ENCODE measurements at places on chromosomes 7 and 10.

- no peak for DNase-seq
Observed at GRCh38 chr7:43729924-43730248, 563 bp upstream of the COA1 start.

DNA sequence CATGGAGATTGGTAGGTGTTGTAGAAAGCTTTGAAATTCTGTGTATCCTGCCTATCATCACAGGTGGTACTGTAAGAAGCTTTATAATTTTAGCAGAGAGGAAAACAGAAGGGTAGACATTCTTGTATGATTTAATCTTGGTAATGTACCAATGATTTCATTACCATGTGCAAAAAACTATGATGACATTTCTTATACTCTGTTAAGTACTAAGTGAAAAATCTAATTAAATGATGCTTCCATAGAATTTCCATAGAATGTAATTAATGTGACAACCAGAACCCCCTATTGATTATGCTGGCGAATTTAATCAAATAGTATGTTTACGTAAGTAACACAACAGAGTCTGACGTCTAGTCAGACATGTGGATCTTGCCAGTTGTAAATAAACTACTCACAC lies 16.0 kb upstream of the RHOBTB1 start:
- no peak for DNase-seq

DNA sequence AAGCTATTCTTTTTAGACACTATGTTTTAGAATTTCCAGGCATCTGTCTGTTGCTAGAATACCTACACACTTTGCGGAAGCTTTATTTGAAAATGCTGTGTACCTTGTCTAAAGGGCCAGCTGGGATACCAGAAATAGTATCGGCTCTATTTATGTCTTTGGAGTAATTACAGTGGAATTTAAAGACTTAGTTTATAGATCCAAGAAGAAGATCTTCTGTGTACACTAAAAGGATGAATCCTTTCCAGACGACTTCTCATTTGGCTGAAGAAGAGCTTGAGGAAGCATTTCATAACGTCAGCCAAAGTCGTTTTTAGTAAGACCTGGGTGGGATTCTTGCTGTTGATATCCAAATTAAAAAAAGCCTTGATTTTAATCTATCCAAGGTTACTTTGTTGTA lies 365.9 kb downstream of the INHBA start:
- no peak for DNase-seq

DNA sequence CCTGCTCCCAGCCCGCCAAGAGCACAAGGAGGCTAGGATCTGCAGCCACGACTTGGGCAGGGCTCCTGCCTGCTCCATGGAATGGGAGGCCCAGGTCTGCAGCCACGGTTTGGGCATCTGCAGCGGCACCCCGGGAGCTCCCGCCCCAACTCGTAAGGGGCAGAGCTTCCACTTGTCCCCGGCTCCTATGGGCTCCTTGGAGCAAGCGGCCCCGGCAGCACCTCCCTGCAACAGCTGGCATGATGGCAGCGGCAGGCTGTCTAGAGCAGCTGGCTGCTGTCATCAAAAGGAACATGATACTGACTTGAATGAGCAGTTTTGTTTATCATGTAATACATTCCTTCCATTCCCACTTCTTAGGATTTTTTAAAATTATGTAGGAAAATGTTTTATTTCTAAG lies 684.0 kb upstream of the FOXK1 start:
- no peak for DNase-seq

GRCh38 chr7:156609010-156609877 lies 31.3 kb upstream of the RNF32 start:
- DNase-seq = no peak

GRCh38 chr10:91210435-91210834 lies 10.0 kb upstream of the PCGF5 start:
- DNase-seq = no peak

DNA sequence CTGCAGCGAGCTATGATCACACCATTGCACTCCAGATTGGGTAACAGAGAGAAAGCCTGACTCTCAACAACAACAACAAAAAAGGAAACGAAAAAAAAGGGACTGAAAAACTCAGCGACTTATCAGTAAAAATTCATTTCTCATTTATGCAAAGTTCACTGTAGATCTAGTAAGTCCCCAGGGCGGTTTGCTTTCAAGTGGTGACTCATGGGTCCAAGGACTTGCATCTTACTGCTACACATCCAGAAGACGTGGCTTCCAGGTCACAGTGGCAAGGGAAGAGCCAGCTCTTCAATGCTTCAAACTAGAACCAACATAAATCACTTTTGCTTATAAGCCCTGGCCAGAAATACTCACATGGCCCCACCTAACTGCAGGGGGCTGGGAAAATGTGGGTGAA lies 178.3 kb upstream of the AUTS2 start:
- no peak for DNase-seq

DNA sequence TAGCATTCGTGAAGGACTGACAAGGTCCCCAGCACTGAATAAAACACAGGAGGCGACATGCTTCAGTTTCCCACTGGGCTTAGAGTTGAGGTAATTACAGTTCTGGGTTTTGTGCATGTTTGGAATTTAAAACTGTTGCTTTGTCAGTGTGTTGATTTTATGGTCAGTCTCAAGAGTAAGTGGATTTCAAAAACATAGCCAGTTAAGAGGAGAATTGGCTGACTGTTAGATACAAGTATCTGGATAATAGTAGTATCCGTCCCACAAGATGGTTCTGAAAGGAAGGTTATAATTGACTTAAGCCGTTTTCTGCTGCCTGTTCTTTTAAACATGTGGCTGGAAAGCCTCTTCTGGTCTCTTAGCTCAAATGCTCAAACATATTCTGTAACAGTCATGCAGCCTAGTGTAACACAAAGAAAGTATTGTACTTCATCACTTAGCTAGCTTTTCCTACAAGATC lies 170.9 kb downstream of the POLR1F start:
- DNase-seq = no peak

DNA sequence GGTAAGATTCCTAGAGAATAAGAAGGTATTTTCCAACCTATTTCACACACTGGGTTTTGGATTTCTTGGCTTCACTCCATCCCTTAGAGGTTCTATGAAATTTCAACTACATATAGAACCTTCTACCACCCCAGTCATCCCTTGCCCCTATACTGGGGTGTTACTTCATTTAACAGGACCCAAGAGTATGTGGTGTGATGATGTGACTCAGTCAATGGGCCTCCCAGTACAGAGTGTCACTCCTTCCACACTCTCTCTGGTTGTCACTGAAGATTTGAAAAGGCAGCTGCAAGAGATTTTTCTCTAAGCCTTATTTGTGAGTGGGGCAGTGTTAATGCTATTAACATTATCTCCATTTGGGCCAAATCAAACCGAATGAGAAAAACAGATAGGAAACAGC lies 33.5 kb downstream of the FGFBP3 start:
- no peak for DNase-seq

DNA sequence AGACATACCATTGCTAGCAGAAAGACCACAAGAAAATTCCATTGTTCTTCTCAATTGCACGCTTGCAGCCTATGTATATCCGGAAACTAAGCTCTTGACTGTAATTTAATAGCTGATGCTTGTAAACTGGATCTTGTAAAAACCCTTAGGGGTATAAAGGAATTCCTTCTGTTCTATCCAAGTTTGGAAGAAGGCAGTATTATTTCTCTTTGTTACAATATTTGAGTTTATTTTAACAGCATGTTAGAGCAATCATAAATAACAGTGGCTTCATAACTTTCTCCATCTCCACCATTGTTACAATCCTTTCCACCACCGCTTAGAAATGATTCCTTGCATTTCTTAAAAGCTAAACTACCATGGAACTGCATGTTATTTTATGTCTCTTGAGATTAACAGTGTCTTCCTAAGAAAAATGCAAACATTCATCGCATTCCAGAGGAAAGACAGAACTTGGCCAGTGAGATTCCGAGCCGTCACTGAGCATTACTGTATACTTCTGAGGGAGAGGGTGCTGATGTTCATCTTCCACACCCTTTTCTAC lies 92.5 kb downstream of the TRIL start:
- DNase-seq = no peak

DNA sequence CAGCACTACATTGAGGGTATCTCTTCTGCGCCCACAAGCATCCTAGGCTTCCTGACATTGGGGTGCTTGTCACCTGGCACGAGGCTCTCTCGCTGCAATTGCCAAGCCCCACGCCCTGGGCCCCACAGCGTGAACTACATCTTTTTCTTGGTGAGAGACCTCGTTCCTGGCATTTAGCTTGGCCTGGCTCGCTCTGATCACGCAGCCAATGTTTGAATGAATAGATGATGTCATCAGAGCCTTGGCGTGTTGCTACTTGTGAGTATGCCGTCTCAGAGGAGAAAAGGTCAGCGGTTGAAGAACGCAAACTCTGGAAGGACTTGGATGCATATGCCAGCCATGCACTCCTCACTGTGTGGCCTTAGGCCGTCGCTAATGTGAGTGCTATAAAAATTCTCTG lies 150.2 kb upstream of the AUTS2 start:
- no peak for DNase-seq

GRCh38 chr7:17651341-17651740 lies 289.0 kb downstream of the SNX13 start:
- no peak for DNase-seq

- no peak for DNase-seq
Observed at GRCh38 chr10:42767906-42768305, 14.7 kb upstream of the BMS1 start.

- no peak for DNase-seq
Observed at GRCh38 chr10:35998026-35998425, 355.9 kb upstream of the FZD8 start.

DNA sequence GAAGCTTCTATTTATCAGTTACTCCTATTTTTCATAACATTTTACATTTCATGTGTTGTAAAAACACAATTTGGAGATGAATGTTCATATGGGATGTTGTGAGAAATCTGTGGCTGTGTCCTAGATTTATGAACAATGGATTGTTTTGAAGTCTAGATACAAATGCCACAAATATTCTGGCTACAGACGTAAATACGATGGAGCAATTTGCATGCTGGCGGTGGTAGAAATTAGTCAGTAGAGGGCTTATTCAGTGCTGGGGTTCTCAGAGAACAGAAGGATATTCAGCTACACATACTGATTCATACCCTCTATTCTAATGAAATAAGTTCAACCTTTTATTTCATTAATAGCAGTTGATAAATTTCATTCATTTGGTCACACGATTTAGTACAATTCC lies 48.8 kb downstream of the PLPP4 start:
- DNase-seq = no peak

DNA sequence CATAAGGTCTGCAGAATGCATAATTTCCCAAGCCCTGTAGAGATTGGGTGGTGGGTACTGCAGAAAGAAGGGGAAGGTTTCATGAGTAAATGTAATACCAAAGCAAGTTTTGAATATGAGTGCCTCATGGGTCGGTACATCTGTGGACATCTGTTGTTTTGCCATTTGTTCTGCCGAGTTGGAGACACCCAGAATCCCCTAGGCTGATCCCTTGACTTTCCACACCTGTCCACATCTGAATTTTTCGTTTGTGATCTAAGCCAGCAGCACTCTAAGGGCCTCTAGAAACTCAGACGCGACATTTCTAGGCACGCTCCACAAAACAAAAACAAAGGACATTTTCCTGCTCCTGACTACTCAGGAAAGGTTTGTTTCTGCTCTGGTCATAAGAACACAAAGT lies 11.7 kb upstream of the SLF2 start:
- DNase-seq = no peak

DNA sequence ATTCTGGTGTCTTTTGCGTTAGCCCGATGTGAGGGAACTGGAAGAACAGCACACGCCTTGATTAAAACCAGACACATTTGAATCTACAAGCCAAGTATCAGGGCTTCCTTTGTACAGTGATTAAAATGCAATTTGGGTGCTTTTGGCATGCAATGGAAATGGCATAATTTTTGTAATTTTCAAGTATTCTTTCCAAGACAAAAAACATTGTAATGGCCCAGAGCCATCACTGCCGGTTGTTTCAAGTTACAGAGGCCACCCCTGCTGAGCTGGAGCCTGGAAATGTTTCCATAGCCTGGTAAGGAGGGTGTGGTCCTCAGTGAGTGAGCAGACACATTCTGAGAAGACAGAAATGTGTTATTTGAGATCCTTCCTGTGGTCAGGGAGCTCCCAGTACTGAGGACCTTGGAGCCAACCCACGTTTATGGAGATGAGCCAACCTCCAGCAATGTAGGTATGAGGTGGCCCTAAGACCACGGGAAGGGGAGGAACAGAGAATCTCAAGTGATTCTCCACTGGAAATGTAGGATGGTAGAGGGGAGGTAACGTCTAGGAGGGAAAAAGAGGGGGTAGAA lies 20.9 kb downstream of the TEX36 start:
- no peak for DNase-seq

DNA sequence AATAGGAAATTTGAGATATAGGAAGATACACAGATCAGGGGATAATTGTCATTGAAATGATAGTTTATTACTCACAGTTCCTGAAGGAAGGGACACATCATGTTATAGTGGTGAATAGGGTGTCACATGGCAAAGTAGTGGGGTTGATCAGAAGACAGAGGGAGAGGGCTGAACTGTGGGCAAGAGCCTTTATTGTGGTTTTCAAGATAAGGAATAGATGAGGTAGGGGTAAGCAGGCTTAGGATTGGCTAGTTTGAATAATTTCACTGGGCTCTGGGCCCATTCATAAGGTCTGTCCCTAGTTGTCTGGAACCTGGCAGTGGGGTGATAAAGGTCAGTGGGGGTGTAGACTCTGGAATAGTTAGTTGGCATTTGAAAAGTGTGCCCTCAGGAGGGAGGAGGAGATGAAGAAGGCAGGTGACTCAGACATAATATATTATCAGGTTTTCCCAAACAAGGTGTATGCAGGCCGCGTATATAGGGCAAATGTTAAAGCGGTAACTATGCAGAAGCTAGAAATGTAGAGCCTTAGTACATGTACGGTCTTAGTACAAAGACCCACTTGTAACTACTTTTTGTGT lies 18.5 kb downstream of the FGL2 start:
- DNase-seq = no peak

DNA sequence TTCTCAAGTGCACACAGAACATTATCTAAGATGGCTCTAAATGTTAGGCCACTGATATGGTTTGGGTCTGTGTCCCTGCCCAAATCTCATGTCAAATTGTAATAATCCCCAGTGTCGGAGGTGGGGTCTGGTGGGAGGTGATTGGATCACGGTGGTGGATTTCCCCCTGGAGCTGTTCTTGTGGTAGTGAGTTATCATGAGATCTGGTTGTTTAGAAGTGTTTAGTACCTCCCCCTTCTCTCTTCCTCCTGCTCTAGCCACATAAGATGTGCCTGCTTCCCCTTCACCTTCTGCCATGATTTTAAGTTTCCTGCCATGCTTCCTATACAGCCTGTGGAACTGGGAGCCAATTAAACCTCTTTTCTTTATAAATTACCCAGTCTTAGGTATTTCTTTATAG lies 11.2 kb upstream of the GSTK1 start:
- peak; percentile 56 for DNase-seq
